Omental fat pad (tissue), 4 donors: ENCODE measurements at places on chromosomes 5 and 9. TPM values are rescaled to one million over a fixed set of nuclear protein-coding genes. Genes with fewer than 3 reads are reported as not detected.

- DNase-seq, result no peak
Observed at GRCh38 chr9:132986114-132986513, 7.6 kb downstream of the GFI1B start.

GRCh38 chr9:32503008-32503407, 23.0 kb downstream of the RIGI start:
- no peak for DNase-seq

DNA sequence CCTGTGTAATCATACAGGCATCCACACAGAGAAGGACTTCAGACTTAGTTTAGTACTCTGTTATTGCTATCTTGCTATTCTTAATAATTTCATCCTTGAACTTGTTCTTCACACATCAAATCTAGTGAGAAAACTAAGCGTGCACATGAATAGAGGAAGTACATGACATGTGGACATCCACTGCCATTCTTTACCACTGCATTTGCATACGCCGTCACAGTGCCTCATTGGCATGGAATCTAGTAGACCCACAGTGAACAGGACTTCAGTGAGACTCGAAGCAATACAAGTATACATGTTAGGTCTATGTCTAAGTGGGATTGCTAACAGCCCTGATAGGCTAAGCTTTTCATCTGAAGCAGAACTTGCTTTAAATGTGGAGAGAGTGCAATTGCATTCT, 592.1 kb downstream of the TLE4 start:
- no peak for DNase-seq

- no peak for DNase-seq
Observed at GRCh38 chr5:137055271-137055872, 443.8 kb downstream of the SPOCK1 start.

DNA sequence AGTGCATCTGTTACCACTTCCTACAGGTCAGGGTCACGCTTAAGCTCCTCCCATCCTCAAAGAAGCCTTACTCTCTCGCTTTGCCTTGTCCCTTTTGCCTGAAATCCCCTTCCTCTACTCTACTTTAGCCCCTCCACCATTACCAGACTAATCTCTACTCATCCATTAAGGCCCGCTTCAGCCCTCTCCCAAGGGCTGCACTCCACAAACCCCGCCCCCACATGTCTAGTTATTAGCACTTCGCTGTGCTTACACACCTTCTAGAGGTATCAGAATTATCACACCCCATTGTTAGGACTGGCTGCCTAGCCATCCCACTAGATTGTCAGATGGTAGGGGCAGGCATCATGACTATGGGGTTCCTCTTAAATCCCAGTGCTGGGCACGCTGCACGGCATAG, 565.7 kb upstream of the WWC1 start:
- no peak for DNase-seq

DNA sequence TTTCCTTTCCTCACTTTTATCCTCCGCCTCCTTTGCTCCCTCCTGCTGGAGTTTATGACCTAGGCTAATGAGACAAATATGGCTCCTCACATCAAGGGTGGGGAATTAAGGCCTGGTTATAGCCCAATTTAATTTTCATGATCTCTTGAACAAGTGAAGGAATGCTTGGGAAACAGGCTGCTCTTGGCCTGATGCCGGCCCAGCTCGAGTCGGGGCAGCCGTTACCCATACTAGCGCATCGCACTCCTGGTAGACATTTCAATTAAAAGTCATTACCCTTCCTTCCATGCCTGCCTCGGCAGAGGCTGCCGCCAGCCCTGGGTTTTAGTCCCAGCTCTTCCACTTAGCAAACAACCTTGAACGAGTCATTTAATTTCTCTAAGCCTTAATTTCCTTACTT, 425.7 kb downstream of the TMEM38B start:
- no peak for DNase-seq

DNA sequence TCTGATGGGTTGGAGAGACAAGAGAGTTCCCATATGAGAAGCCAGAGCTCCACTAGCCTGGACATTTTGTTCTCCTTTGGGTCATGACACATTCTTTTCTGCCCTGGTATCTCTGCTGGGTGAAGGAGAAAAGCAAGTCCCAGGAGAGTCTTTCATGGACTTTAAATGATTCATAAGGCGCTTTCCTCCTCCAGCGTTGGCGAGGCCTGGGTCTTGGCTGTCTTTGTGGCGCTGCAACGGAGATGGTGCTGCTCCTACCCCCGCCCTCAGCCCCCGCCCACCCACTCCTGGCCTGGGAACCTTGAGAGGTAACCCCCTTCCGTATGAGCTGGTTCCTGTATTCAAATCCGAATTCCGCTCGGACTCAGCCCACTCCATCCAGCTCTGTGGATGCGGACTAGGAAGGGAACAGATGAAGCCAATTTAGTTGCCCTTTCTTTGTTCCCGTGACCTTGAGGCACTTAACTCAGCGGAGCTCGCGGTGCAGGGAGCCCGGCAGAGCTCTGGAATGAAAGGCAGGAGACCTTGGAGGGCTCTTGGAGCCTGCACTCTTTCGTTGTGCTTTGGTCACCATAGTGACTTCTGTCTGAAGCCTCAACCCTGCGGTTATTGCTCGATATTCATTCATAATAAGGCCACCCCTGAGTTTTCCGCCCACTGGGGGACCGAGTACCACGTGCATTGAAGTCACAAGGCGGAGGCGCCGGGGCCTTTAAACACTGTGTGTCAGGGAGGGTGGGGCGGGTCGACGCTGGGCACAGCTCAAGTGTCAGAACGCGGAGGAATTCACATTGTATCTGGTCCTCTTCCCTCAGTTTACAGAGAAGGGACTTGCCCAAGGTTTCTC, 14.0 kb upstream of the PWWP2A start:
- no peak for DNase-seq

DNA sequence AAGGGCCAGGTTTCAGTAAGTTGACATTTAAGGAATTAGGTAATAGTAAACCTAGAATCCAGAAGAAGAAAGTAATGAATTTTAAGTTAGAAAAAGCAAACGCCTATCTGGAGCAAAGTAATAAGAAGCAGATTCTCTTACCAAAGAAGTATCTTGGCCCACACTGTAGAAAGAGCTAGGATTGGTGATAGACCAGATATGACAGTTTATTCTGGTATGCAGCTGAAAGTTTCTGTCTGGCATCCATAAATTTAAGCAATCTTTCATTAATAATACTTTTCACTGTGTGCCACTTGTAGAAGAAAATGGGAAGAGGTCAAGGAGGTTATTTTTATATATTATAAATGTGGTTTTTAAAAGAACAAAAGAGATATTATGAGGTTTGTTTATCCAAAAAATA, 3.0 kb downstream of the RECK start:
- DNase-seq, result no peak

- no peak for DNase-seq
Observed at GRCh38 chr9:69173497-69173890, 583 bp upstream of the TJP2 start.

DNA sequence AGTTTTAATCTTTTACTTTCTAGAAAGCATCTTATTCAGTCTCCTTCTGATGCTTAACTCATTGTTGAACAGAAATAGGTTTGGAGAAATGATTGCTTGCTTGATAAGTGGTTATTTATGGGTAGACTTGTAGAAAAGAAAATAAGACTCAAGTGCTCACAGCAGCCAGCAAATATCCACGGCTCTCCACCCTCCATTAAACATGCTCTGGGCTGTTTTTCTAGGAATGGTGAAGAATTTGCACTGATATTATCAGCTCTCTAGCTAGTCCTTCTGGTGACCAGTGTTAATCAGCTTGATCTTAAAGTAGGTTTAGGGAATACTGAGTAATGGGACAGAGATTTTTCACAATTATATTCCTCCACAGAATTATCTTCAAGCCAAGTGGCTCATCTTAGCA, 60.6 kb downstream of the SLC1A3 start:
- no peak for DNase-seq

DNA sequence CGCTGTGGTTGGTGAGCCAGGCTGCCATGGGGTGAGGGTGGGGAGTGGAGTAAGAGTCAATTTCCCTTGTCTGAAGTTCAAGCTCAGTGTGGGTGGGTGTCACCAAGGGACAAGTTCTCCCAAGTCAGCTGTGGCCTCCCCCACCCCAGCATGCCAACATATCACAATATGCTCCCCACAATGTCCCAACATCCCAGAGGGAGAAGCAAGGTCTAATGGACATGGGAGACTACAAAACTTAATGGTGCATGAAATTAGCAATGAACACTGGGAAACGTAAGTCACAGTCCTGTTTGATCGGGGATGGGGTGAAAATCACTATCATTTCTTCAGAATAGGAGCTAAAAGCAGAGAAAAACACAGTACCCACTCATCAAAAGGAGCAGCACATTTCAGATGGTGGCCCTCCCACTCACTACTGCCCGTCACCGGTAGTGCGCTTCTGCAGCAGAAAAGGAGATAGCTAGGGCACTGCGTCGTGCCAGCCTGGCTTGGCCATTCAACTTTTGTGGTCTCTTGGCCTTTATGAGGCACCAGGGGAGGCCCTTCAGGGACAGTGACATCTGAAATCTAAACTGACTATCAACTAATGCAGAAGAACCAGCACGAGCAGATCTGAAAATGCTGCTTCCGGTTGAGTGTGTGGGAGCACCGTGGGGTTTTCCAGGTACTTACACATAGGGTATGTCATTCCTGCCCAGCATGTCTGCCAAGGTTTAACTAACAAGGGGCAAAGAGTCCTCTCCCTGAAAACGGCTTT, 20.5 kb upstream of the NDFIP1 start:
- DNase-seq, result no peak

DNA sequence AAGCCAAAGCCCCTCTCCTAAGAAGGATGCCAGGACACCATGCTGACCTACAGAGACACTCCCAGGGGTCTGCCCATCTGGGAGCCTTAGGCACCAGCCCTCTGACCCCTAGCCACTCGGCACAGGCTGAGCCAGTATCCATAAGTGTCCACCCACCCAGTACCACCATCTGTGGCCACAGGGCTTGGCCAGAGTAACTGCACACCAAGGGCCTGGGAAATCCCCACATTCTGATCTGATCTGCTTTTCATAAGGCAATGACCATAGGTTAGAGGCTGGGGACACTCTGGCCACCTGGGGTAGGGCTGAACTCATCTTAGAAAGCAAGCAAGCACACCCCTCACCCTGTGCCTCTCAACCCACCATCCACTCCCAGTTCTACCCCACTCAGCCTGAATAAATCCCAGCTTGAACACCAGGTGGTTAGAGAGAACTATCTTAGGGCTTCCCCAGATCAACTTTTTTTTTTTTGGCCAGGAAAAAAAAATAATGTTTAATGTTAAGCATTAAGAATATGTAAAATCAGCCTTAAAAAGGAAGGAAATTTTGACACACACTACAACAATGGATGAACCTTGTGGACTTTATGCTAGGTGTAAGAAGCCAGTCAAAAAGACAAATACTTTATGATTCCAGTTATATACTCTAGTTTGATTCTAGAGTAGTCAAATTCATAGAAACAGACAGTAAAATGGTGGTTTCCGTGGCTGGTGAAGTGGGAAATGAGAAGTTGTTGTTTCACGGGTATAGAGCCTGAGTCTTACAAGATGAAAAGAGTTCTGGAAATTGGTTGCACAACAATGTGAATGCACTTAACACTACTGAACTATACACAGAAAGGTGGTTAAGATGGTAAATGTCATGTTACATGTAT, 6.2 kb downstream of the GNPDA1 start:
- no peak for DNase-seq

GRCh38 chr5:172943283-172943841, 15.9 kb upstream of the RPL26L1 start:
- DNase-seq, result no peak

DNA sequence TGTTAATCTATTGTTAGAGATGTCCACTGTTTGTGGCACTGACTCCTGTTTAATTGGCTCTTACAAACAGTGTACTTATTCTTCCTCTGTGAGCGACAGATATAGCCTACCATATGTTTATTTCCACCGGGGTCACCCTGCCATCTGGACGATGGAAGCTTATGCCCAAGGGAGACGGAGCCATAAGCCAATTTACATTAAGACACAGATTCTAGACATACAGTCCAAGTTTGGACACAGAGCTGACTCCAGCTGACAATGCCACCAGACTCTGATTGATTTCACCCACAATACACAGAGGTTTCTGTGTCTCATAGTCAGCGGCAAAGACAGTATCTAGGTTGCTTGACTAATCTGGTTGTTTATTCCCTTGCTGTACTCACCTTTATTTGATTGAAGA, 198.9 kb downstream of the ENC1 start:
- DNase-seq, result no peak

DNA sequence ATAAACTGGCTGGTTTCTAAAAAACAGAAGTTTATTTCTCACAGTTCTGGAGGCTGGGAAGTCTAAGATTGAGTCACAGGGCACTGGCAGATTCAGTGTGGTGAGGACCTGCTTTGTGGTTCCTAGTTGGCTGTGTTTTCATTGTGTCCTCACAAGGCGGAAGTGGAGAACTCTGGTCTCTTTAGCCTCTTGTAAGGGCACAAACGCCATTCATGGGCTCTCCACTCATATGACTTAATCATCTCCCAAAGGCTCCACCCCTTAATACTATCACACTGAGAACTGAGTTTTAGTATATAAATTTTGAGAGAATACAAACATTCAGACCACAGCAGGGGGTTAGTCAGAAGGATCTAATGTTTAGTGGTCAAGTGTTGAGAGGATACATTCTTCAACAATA, 208.2 kb downstream of the SEC61B start:
- DNase-seq, result no peak

GRCh38 chr5:161022151-161022550, 170.1 kb upstream of the ATP10B start:
- no peak for DNase-seq

GRCh38 chr9:127219520-127219919, 45.1 kb upstream of the GARNL3 start:
- no peak for DNase-seq

DNA sequence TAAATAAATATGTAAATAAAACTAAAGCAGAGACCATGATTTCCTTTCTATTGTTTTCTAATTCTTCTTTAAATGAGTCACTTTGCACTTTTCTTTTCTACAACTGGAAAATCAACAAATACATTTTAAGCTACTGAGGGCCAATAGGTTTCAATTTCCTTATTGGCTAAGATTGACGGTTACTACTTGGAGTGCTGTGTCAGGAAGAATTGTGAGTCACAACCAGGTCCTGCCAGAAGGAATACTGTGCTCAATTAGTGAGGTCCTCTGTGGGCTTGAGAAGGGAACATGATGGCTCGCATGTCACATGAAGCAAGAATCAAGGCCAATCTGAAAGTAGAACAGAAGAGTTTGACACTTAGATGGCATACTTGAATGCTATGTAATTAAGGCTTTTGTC, 110.8 kb downstream of the HMHB1 start:
- DNase-seq, result no peak

DNA sequence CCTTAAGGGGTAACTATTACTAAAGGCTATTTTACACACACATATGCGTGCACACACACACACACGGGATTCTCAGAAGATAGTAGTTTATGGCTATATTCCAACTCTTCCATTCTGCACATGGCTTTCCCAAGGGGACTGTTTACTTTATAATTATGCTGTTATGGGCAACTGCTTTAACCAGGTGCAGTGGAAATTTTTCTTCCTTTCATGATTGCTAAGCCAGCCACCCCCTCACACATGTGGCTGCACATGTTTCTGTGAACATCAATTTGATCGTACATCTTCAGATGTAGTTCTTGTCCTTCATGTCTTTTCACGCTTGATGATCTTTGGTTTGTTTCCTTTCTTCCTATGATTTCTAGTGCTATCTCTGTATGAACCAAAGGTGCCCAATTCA, 37.0 kb downstream of the MRPS30 start:
- DNase-seq, result no peak

SELENOP gene
- total RNA-seq, result 1,212 TPM

EIF4E1B gene
- not detected for total RNA-seq

PCDHGA12 gene
- 7.5 TPM for total RNA-seq

SPATA31A3 gene
- not detected for total RNA-seq

SLC25A25 gene
- total RNA-seq, result 147 TPM

ENTPD2 gene
- 0.25 TPM for total RNA-seq

SH3TC2 gene
- total RNA-seq, result 1.7 TPM

PCDHGA6 gene
- total RNA-seq, result 6.9 TPM

DOCK8 gene
- total RNA-seq, result 28.8 TPM

AQP7 gene
- 137 TPM for total RNA-seq

PCDHGA11 gene
- 5.6 TPM for total RNA-seq

CAVIN4 gene
- total RNA-seq, result 0.24 TPM
